GM23338 (cell line): ENCODE measurements at places on chromosomes 12 and 14.

DNA sequence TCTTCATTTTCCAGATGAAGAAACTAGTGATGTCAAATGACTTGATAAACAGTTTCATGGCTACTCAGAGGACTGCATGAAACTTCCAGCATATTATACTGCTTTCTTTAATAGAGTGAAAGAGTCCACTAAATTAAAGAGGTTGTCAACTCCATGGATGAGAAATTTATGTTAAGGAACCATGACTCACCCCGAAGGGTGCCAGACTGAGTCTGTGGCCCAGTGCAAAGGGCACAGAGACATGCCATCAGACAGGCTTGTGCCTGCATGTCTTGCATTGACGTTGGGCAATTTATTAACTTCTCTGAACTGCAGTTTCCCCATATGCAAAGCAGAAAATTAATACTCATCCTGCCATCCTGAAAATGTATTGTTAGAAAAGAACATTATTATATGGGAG lies 382.4 kb downstream of the APAF1 start:
- DNase-seq = no peak

DNA sequence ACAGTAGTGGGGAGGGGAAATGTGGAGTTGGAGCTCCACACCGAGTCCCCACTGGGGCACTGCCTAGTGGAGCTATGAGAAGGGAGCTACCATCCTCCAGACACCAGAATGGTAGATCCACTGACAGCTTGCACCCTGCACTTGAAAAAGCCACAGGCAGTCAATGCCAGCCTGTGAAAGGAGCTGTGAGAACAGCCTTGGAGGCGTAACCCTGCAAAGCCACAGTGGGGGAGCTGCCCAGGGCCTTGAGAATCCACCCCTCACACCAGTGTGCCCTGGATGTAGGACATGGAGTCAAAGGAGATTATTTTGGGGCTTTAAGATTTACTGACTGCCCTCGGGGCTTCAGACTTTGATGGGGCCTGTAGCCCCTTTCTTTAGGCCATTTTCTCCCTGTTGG lies 12.5 kb downstream of the CTSG start:
- no peak for DNase-seq

DNA sequence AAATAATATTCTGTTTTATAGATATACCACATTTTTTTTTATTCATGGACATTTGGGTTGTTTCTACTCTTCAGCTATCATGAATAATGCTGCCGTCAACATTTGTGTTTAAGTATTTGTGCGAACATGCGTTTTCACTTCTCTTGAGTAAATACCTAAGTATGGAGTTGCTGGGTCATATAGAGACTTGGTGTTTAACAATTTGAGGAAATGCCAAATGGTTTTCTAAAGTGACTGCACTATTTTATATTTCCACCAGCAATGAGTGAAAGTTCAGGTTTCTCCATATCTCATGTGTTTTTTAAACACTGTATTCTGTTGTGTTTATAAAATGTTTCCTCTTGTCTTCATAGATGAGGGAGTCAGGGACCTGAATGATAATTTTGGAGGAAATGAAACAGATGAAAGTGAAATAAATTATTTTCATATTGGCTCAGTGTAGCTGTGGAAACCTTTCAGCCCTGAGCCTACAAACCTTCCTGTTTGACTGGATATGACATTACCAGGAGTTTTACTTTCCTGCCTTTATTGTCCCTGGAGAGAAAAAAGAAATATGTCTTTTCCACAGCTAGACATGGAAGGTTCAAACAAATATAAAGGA lies 26.3 kb downstream of the DAAM1 start:
- DNase-seq = no peak

DNA sequence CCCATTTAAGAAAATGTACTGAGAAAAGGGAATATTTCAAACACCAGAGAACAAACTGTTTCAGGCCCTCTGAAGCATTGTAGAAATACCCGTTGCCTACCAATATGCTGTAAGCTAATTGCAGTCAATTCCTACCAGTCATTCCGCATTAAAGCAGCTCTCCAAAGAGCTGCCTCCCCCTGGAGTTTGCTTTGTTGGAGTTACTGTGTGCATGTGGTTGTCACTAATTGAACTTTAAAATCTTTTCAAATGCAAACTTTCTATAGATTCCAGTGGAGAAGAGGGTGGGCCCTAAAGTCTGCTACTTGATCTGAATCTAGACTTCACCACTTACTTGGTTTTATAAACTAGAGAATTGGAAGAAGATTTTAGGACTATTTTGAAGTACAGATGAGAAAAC lies 112.7 kb downstream of the PLXNC1 start:
- peak; percentile 83 for DNase-seq

GRCh38 chr14:57462551-57462950 lies 31.1 kb downstream of the CCDC198 start:
- no peak for DNase-seq

DNA sequence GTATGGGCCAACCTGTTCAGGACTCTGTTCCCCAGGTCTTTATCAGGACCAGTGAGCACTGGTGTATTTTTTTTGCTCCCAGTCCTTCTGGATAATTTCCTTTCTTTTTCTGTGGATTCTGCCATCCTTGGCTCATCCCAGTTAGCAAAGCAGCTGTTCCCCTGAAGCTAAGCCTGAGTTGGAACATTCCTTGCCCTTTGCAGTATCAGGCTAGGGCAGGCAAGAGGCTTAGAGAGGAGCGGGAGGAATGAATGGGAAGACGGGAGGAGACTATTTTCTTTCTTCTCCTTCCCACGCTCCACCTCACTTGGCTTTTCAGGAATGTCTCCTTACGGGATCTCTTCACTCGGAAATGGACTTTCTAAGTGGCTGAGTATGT lies 29.2 kb downstream of the ERG28 start:
- peak; percentile 78 for DNase-seq

DNA sequence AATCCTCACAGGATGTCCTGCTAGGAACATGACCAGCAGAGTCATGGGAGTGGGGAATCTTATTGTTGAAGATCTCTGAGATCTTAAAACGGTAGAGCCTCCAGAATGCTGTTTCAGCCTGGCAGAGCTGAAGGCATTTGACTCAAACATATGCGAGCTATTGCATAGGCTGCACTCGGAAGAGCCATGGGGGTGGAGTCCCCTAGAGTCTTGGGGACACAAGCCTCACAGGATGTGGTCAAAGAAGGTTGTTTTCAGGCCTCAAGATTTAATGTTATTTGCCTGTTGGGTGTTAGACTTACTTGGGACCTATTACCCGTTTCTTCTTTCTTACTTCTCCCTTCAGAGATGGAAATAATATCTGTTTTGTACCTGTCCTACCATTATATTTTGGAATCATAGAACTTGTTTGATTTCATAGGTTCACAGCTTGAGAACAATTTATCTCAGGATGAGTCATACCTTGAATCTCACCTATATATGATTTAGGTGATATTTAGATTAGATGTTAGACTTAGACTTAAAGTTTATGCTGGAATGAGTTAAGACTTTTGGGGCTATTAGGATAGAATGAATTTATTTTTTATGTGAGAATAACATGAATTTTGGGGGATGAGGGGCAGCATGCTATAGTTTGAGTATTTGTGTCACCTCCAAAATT lies 172.2 kb upstream of the ATP2B1 start:
- DNase-seq = no peak

- no peak for DNase-seq
These were observed 24.8 kb upstream of the LGALS3 start for GRCh38 chr14:55103971-55104954.

DNA sequence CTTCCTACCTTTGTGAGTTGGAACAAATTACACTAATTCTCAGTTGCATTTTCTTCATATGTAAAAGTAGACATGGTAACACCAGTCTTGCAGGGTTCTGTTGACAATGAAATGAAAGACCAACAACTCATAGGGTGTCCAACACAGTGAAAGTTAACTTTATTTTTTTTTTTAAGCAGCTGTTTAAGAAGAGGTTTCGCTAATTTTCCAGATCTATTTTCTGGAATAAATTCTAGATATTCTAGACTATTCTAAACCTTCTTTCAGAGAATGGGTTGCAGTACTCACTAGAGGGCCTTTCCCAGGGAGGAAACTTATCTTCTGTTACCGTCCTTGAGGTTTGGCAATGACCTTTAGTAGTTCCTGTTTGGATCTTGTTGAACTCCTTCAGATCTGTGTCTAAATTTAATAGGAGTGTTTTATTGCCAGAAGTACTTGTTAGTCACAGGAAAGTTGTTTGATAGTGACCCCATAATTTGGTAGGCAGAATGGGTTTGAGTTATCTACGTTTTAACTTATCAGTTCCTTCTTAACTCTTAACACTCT lies 2.8 kb upstream of the ART4 start:
- no peak for DNase-seq

DNA sequence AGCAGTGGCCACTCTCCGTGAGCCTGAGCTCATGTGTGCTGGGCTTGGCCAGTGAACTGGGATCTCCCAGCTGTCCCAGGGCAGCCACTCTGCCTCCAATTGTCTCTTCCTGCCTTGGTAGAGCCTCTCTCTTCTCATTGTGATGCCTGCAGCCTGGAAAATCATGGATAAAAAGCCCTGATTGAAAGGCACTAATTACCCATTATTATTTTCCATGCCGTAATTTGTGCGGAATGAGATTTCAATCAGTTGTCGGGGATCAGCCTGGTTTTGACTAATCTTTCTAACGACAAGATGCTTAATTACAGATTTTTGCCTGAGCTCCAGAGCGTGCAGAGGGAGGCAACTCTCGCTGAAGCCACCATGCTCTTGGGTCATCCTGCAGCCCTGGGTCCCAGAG lies 52.7 kb downstream of the ESRRB start:
- DNase-seq = no peak

GRCh38 chr12:117377758-117378157 lies 16.3 kb upstream of the NOS1 start:
- DNase-seq = peak; percentile 75

DNA sequence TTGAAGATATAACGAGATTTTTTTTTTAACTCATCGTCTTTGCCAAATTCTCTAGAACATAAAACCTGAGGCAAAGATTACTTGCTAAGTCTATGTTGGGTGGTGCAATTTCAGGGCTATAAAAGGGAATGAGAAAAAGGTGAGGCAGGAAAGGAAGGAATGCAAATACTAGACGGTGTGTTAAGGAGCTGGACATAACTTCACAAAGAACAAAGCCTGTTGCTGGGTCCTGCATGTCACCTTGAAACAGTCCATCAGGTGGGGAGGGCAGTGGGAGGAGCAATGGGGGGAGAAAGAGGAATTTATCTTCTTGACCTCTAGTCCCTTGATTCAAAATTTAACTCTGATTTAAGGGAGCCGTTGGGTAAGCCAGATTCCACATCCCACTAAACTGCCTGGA lies 16.1 kb upstream of the DUSP6 start:
- DNase-seq = no peak

DNA sequence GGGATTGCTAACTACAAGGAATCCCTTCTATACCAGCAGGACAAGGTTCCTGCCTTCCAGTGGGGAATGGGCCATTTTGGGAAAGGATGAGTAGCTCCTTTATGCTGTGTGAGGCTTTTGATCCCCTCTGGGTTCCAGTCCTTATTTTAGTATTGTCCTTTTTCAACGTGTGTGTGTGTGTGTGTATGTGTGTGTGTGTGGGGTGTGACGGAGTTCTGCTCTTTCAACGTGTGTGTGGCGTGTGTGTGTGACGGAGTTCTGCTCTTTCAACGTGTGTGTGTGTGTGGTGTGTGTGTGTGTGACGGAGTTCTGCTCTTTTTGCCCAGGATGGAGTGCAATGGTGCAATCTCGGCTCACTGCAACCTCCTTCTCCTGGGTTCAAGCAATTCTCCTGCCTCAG lies 27.4 kb downstream of the RAB35 start:
- no peak for DNase-seq

DNA sequence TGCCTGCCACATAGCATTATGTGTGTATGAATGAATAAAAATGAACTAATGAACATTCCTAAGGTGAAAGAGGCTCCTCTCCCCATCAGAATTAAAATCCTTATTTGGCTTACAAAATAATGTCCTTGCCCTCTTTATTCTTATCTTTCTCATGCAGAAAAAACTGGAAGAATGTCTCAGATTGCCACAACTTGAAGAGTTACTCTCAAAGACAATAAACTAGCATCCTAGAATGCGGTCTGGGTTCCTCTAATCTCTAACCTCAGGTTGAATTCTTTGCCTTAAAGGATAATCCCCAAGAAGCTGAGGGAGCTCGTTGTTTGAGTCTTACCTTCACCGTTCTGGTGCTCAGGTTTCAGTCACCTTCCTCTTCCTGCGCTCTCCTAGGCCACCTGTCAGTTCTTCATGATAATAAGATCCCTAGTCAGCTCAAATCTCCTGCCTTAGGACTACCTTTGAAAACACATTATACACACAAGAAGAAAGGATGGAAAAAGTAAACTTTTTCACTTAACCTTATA lies 147.1 kb downstream of the PHLDA1 start:
- DNase-seq = peak; percentile 40

- DNase-seq = no peak
These were observed 76.3 kb upstream of the FUT8 start for GRCh38 chr14:65336191-65336591.

- no peak for DNase-seq
These were observed 25.4 kb downstream of the SLC35E3 start for GRCh38 chr12:68771223-68771925.

DNA sequence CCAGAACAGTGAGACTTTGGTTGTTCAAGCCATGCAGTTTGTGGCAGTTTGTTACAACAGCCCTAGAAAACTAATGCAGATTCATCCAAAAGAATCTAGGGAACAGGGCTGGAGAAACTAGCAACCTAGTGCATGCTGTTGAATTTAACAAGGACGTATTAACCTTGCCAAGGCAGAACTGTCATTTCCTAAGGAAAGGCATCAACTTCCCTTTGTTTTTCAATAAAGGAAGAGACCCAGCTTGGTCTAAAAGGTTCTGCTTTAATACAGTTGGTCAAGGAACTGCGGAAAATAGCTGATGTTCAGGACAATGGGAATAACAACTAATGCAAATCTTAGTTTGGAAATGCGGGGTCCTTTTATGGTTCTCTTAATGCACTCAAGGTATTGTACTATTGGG lies 11.5 kb downstream of the AK7 start:
- no peak for DNase-seq
